ENCODE measurements at places on chromosomes 6 and 20.

DNA sequence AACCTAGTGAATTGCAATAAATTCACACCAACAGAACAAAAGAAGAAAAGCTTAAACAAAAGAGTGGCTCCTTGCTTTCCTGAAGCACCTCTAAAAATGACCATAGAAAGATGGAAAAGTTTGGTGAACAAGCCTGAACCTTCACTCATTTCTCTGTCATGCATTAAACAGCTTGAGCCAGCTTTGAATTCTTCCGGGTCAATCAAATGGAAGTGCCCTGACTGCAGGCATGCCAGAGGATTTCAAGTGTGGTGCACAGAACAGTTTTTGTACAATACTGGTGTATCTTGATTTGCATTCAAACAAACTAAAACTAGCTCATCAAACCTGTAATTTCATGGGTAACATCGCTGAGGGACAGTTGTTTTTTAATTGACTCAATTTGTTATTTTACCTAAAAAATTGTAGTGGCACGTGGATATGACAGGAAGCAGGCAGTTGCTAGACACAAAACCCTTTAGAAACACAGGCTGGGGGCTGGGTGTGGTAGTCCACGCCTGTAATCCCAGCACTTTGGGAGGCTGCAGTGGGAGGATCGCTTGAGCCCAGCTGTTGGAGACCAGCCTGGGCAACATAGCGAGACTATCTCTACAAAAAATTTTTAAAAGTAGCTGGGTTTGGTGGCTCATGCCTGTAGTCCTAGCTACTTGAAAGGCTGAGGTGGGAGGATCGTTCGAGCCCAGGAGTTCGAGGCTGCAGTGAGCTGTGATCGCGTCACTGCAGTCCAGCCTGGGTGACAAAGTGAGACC lies 9.1 kb downstream of the CASS4 start:
- no peak for DNase-seq

DNA sequence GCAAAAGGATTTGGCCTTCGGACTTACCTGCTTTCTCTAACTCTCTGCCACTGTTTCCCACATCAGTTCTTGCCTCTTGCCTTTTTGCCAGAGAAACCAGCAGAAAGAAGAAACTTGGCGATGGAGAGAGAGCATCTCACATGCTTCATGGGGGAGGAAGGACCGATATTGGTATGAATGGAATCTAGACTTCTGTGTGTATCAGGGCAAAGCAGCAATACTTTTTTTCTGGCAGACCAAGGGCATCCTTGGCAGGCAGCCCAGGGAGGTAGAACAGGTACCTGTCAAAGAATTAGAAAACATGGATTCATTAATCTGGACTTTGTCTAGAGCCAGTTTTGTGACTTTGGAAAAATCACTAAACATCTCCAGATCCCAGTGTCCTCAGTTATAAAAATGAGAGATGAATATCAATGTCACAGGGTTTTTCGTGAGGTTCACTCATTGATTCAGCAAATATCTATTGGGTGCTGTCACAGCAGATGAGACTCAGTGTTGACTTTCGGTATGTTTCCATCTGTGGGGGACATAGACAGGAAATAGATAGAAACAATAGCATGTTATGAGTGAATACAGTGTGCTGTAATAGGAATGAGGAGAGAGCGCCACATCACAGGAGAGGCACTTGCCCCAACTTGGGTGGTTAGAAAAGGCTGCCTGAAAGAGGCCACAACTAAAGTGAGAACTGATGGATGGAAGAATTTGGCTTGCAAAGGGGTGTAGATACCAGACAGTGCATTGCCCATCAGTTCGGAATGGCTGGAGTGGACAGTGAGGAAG lies 114.1 kb downstream of the CD83 start:
- DNase-seq = no peak

DNA sequence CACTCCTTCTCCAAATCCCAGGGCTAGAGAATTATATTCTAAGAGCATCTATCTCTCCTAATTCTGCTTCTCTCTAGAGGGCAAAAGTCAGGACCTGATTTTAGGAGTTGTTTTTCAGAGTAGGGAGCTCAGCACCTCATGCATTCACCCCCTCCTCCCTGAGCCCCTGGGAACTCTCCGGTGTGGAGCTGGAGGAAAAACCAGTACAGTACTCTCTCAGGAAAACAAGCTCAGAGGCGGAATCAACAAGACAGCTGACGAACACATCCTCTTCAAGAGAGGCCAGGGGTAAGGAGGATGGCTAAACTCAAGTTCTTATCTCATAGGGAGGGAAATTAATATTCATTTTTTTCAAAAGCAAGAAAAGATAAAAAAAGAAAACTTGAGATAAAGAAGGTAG lies 120.1 kb upstream of the CDYL start:
- DNase-seq = no peak

GRCh38 chr6:449486-450419 lies 58.2 kb downstream of the IRF4 start:
- no peak for DNase-seq

DNA sequence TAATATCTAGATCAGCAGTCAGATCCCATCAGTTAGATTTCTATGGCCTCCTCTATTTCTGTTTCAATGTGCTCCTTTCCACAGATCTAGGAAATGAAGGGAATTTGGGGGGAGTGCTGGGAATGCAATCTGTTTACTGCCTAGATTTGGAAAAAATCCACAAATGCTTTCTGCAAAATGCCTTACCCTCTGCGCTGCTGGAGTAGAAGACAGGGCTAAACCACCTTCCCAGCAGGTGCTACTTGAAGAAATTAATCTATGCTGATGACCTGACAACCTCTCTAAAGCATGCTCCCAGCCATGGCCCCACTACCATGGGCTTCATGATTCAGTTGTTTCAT lies 46.2 kb downstream of the LY86 start:
- no peak for DNase-seq

DNA sequence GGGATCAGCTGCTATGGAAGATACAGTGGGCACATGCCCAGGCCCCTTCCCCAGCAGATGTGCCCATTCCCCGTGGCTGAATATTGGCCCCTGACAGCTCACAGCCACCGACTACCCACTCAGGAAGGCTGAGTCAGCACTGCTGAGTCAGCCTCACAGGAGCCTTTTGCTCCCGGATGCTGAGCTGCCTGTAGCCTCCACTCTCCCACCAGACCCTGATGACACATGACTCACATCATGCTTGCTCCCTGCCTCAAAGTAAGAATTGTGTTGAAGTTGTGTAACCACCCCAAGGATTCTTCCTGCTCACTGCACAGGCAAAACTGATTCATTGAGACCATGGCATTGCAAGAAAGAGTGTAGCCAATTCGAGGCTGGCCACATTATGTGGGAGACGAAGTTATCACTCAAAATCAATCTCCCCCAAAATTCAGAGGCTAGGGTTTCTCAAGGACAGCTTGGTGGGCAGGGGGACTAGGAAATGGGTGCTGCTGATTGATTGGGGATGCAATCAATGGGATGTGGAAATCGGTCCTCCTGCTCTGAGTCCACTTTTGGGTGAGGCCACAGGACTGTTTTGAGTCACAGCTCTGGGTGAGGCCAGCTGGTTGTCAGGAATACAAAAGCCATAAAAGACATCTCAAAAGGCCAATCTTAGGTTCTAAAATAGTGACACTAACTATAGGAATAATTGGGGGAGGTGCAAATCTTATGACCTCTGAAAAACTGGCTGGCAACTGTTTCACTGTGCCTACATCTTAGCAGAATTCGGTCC lies 556.6 kb upstream of the CDH4 start:
- peak; percentile 59 for DNase-seq

DNA sequence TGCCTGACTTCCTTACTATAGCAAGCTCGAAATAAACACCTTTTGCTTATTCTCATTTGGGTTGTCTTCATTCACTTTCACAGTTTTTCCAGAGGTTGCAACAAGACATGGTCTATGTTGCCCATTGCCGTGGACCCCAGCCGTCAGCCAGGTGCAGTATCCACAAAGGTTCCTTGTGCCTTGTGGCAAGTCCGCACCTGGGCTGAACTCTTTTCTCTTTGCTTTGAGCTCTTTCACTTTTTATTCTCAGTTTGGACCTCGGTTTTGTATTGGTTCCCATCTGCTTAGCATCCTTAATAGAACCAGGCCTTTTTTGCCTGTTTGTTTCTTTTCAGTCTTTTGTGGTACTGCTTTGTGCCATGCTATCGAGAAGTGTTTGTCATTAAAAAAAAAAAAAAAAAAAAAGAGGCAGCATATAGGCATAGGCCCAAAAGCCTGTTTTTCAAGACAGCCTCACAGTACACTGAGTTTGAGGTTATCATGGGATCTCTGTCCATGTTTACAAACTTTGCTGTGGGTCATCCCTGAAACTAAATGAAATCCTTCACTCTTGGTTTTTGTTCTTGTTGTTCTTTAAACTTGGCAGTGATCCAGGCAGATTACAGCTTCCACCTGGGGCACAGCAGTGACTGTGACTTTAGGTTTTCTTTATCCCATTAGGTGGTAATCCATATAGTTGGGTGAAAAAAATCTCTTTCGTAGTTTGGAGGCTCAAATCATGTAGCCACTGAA lies 33.3 kb downstream of the GSTA3 start:
- DNase-seq = no peak

Measured in common myeloid progenitor, CD34-positive (primary cell).